ENCODE measurements at places on chromosomes 5 and 9. TPM values are rescaled to one million over a fixed set of nuclear protein-coding genes. Genes with fewer than 3 reads are reported as not detected.

Gene CATSPER3
- total RNA-seq: 0.65 TPM

Gene KCNV2
- not detected for total RNA-seq

GRCh38 chr5:35789732-35790456, 66.8 kb upstream of the IL7R start:
- no peak for DNase-seq

- no peak for DNase-seq
Measured at GRCh38 chr5:81606150-81606549, 144.7 kb downstream of the SSBP2 start.

DNA sequence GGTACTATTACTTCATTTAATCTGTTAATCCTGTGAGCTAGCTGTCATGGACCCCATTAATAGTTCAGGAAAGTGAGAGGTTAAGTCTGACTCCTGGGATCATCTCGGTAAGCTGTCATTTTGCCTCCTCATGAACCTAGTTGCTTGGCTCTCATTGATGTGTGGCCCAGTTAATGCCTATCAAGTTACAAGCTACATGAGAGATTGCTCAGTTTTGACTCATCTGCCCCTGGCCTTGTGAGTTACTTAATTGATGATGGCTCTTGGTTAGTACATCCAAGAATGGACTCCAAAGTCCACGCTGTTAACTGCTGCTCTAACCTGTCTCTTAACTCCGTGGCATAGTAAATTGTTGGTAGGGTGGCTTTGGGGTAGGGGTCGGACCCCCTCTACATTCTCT, 23.9 kb downstream of the LARP1 start:
- DNase-seq: no peak

Data from esophagus muscularis mucosa (tissue), 4 donors.